Left renal cortex interstitium (tissue), 4 donors: ENCODE measurements at places on chromosomes 6 and 20.

- DNase-seq = no peak
These were observed 128.8 kb upstream of the CDH4 start for GRCh38 chr20:61123286-61123685.

DNA sequence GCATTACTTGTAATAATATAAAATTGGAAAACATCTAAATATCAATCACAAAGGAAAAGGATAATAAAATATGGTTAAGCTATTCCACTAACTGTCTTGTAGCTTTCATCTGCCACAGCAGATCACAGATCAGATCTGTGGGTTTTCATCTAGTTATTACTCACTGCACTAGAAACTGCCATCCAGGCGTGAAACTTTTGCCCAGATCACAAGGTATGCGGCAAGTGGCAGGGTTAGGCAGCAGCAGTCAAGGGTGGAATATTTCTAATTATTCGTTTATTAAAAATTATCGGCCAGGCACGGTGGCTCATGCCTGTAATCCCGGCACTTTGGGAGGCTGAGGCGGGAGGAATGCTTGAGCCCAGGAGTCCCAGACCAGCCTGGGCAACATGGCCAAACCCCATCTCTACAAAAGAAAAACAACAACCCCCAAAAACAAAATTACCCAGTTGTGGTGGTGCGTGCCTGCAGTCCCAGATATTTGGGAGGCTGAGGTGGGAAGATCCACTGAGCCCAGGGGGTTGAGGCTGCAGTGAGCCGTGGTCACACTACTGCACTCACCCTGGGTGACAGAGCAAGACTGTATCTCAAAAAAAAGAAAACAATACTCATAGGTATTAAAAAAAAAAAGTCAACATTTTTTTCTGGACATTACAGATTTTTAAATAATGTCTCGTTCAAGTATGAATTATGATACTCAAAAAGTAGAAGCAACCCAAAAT lies 32.1 kb downstream of the BEND3 start:
- no peak for DNase-seq

- DNase-seq = no peak
These were observed 33.6 kb downstream of the SAMHD1 start for GRCh38 chr20:36917943-36918342.

DNA sequence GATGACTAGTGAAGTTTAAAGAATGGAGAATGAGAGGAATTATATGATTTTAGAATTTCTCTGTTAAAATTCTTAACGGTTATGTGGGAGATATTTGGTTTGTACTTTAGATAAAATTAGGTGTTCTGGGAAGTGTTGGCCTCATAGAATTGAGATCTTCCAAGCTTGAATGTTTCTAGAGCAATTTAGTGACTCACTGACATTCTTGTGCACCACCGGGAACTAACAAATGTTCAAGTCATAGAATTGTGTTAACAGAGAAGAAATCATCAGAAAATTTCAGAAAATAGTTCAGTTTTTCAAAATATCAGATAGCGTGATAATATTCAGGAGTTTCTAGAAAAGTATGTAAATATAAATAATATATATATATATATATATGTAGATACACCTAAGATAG lies 67.9 kb upstream of the BMP5 start:
- no peak for DNase-seq

DNA sequence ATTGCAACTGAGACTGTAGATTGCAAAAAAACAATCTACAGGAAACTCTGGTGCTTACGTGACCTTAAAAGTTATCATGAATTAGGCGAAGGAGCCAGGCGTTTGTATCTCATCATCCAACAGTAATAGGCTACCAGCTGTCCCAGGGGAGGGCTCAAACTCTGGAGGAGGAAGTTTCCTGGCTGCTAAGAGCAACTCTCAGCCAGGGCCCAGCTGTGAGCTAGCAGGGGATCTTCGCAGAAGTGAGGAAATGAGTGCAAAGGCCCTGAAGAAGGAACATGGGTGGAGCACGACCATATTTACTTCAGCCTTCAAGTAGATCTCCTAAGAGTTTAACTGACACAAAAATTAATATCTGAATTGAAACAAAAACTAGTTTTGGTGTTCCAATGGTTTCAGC lies 686.9 kb upstream of the MAP3K7 start:
- DNase-seq = no peak

- DNase-seq = no peak
These were observed 18.4 kb upstream of the FLRT3 start for GRCh38 chr20:14355791-14356190.
